ENCODE measurements at places on chromosomes 2 and 18. TPM values are rescaled to one million over a fixed set of nuclear protein-coding genes. Genes with fewer than 3 reads are reported as not detected.

The ACOXL gene
- not detected for total RNA-seq

The POTEE gene
- under 0.01 TPM for total RNA-seq

The UGT1A3 gene
- not detected for total RNA-seq

The CPLX4 gene
- not detected for total RNA-seq

The UPP2 gene
- total RNA-seq: not detected

The SERPINB11 gene
- not detected for total RNA-seq

The CPO gene
- total RNA-seq: not detected

The TMEM200C gene
- total RNA-seq: not detected

The GKN2 gene
- not detected for total RNA-seq
